GM04504 (cell line): ENCODE measurements at places on chromosomes 5 and 9.
A peak's percentile ranks its signal among the peaks of the same experiment; 100 is the strongest.

GRCh38 chr5:125372694-125373631 is 626.5 kb upstream of the ZNF608 start:
- DNase-seq = peak; percentile 60

GRCh38 chr5:60690326-60690725 is 9.6 kb downstream of the DEPDC1B start:
- DNase-seq = no peak

DNA sequence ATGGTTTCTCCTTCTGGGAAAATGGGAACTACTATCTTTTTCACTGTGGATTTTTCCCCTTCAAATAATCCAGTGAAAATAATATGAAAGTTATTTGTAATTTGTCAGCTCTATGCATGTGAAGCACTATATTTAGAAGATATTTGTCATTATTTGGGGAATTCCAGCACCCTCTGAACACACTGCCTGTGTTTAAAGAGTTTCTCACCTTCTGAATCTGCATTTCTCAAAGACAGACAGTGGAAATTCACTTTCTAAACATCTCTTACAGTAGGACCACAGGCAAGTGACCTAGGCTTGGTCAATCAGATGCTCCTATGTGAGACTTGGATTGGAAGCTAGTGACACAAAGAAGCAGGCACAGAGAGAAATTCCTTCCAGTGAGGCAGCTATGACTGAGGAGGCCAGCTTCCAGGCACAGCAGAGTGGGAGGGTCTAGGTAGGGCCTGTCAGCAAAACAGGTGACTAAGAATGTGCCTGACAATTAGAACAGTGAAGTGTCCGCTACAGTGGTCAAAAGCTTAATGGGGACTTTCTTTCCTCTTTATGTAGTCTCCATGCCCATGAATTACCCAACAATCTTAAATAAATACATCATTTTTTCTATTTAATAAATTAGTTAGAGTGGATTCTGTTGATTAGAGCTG is 167.2 kb downstream of the HMHB1 start:
- DNase-seq = no peak

DNA sequence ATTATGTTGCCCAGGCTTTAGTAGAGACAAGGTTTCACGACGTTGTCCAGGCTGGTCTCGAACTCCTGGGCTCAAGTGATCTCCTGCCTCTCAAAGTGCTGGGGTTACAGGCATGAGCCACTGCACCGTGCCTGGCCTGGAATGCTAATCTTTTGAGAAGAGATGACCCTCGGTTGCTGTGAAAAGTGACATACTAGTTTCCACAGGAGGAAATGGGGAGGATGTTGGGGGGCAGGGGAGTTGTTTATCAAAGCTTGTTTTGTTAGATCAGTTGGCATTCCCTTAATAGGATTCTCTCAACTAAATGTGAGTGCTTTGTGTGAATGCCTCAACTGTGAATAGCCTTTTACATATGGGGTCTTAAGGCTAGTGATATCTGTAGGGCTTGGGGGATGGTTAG is 16.4 kb upstream of the MATR3 start:
- no peak for DNase-seq

DNA sequence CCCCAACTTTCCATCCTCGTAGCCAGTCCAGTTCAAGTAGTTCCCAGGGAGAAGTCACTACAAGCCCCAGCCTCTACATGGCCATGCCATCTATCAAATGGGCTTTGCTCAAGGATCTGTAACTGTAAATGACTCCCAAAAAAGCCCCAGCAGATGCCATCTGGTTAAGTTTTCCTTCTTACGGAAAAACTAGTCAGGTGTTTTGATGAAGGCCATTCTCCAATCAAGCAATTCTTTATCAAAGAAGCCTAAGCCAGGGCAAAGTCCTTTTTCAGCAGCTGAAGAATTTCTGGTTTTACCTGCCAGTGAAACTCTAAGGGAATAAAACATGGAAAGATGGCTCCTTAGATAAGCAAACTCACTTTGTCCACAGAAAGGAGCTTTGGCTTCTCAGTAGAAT is 21.9 kb upstream of the ZNF622 start:
- DNase-seq = no peak

DNA sequence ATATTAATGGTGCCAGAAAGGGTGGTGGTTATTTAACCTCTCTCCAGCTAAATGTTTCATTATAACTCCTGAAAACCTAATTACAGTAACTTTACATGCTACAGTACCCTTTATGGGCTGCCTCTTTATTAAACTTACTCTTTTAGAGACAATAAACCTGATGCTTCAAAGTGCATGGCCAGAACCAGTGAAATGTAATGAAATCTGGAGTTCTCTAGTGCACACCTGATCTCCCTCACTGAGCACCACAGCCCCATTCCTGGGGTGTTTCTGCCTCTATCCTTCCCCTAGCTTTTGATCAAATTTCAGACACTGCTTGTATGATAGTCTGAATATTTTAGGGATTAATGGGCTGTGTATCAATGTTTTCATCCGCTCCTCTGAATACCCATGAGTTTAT is 306.5 kb upstream of the WWC1 start:
- no peak for DNase-seq

DNA sequence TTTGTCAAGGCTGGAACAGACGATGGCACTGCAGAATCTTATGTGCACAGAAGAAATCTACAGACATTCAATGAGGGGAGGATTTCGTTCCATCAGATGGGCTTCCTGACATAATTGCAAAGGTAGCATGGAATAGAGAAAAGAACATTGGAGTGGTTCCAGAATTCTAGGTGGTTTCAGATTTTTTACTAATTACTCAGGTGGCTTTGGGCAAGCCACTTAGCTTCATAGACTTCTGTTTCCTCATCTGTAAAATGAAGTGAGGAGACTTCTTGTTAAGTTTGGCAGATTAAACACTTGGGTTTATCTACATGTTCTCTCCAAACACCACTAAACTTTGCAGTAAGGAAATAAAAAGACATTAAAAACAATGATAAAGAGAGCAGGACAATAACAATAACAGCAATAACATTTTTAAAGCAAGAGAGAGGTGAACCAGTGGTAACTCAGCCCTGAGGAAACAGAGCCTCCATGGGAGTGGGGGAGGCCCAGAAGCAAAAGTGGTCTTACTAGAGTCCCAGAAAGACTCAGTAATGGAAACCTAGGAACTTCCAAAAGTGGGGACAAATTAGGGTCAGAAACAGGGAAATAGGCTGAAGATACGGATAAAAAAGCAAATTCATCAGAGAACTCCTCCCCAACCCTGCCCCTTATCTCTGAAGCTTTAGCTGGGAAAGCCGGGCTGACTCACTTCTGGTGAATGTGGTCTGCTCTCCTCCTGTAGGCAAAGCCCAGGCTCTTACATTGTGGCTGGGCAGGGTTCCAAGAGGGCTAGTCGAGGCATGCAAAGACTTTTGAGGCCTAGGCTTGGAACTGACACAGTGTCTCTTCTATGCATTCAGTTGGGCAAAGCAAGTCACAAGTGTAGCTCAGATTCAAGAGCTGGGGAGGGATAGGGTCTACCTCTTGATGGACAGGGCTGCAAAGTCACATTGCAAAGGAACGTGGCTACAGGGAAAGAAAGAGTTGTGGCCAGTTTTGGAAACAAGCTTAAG is 11.8 kb upstream of the ACTBL2 start:
- DNase-seq = peak; percentile 89

DNA sequence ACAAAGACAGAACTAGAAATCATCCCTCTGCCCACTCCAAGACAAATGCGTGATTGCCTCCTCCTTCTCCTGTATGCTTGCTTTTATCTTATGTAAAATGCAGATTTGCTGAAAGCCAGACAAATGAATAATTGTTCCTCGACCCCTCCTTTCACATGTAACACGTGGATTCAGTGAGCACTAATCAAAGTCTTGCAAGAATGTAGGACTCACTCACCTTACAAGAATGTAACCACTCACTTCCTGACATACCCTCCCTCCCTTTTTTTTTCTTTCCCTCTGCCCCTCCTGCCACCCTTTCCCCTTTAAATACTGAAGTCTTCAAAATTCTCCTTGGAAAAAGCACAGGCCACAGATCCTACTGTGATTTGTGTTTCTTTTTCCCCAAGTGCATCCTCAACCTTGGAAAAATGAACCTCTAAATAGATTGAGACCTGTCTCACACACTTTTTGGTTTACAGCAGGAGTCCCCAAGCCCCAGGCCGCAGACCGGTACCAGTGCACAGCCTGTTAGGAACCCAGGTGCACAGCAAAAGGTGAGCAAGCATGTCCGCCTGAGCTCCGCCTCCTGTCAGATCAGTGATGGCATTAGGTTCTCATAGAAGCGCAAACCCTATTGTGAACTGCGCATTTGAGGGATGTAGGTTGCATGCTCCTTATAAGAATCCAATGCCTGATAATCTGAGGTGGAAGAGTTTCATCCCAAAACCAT is 29.4 kb upstream of the HSD17B3 start:
- no peak for DNase-seq

GRCh38 chr9:33234511-33235467 is 5.2 kb upstream of the SPINK4 start:
- DNase-seq = no peak

GRCh38 chr5:55188656-55189540 is 15.9 kb upstream of the CDC20B start:
- DNase-seq = no peak

GRCh38 chr9:128901822-128902221 is 19.0 kb upstream of the PHYHD1 start:
- DNase-seq = no peak

DNA sequence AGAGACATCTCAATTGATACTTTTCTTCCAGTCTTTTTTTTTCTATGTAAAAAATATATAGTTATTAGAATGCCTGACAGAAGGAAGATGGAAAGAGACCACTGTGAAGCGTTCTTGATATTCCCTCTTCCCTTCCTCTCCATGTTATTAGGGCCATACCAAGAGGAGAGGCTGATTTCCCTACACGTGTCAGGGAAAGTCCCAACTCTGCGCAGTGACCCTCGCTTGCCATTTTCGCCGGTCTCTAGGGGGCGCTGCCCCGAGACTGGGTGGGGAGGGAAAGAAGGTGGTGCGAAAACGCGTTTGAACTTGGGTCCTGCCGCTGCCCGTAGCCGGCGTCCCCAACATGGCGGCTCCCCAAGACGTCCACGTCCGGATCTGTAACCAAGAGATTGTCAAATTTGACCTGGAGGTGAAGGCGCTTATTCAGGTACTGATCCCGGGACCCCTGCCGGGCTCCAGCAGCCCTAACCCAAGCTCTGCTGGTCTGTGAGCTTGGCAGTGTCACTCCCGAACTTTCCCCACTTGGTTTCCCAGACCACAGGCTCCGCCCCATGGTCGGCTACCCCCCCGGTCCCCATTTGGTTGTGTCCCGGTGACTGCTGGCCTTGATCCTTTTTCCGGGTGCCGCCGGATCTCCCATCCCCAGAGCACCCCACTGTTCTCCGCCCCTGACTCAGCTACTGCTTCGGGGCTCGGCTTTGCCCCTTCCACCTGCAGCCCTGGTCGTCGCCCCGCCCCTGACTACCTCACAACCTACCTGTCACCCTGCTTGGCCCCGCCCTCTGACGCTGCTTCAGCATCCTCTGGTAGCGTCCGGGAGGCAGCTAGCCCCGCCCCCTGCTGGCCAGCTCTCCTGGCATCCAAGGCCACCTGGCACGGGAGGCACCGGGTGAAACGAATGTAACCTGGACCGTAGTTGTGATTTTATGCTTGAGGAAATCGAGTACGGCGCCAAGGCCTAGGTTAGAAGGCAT is at the start of gene BNIP1:
Gene BNIP1 (plus strand): TSS at position 332 of the 977 bp plus-strand sequence. CDS start 15 bp downstream, at position 347.
- DNase-seq = peak; percentile 85

DNA sequence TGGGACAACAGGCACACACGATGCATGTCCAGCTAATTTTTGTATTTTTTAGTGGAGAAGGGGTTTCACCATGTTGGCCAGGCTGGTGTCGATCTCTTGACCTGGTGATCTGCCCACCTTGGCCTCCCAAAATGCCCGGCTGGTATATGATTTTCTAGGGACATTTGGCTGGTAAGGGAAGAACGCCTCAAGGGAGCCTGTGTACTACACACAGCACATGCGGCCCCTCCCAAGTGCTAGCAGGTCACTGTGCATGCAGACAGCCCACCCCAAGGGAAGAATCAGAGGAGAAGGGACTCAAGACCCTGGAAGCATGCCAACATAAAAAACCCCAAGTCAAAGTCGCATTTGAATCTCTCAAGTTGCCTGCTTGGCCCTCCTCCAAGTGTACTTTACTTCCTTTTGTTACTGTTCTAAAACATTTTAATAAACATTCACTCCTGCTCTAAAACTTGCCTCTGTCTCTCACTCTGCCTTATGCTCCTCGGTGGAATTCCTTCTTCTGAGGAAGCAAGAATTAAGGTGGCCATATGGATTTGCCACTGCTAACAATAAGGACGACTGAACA is 24.3 kb upstream of the OTULINL start:
- no peak for DNase-seq

DNA sequence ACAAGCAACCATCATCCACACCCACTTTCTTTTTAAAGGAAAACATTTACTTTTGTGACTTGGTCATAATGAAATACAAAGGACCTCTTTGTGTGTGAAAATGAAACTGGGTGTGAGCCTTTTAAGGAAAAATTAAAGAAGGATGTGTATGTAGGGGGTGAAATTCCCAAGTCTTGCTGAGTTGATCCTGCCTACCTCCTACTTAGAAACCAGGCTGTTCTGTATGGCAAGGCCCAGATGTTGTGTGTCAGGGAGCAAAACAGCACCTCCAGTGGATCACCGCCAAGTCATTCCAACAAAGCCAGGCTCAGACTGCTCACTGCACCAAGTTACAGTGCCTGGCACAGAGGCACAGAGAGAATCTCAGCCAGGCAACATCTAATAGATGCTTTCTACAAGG is 198.5 kb upstream of the FBN2 start:
- no peak for DNase-seq
